ENCODE measurements at places on chromosomes 7 and 10.

DNA sequence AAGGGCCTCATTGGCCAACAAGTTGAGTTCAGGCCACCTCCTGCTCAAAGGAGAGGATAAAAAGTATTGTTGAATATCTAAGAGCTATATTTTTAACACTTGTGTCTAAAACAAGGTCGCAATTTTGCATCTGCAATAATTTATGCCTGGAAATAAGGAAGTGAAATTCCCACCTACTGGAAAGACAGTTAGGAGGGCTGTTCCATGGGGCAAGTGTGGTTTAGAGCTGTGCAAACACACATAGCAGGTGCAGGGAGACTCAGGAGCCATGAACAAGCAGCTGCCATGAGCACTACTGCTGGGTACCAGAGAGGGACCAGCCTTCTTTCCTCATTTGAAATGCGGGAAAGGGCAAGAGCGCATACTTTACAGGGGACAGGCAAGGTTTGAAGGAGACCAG is 35.5 kb upstream of the IKZF1 start:
- DNase-seq: no peak

GRCh38 chr10:70714951-70715350 is 42.6 kb downstream of the ADAMTS14 start:
- no peak for DNase-seq

GRCh38 chr10:122190176-122190943 is 80.7 kb upstream of the BTBD16 start:
- no peak for DNase-seq

DNA sequence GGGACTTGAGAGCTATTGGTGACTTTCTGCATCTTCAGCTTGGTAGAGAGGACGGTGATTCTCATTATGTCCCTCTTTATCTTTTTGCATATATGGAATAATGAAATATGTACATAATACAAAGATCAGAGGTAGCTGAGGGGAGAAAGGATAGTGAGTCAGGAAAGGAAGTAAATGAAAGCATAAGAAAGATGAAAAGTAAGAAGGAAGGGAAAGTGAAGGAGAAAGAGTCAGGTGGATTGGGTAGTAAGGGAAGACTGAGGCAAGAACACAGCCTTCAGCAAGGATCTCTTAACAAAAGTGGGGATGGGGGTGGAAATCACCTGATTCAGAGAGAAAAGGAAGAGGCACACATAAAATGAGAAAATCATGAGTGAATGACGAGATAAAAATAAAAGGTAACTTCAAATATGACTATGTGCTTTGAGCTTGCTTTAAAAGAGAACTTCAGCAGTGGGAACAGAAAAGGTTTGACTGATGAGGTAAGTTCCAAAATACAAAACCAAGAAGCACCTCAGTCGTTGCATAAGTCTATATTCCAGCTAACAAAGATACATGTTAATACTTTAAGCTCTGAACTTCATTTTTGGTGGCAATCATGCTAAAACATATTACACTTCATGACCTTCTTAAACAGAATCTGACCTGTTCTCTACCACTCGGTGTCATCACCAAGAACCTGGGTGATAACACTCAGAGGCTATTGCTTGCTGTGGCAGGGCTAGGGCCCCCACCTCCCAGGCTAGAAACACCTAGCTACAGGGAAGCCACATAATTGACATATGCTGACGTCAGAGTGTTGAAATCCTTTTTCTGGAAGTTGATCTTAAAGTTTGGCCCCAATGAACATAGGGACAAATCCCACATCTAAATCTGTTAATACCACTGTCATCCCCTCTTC is 32.9 kb downstream of the NRCAM start:
- no peak for DNase-seq

GRCh38 chr10:14686356-14686755 is 88.3 kb downstream of the FAM107B start:
- no peak for DNase-seq

- DNase-seq: no peak
These were observed 82.6 kb downstream of the PIP4K2A start for GRCh38 chr10:22631646-22632278.

- no peak for DNase-seq
These were observed 161.0 kb downstream of the TEX36 start for GRCh38 chr10:125521721-125522680.

DNA sequence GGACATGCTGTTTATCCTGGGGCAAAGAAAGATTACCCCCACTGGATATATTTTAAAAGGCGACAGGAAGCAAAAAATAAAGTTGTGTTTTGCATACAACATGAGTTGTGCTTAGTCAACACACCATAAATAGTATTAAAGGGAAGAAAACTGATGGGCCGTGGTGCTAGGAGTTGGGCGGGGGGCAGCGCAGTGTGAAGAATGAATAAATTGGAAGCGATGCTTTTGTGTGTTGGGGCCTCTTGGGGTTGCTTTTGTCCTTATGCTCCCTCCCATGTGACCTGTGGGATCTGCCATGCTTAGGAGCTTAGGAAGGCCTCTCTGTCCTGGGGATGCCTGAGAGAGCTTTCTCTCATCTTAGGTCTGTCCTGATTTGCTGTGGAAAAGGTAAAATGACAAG is 35.0 kb upstream of the AGR3 start:
- no peak for DNase-seq

DNA sequence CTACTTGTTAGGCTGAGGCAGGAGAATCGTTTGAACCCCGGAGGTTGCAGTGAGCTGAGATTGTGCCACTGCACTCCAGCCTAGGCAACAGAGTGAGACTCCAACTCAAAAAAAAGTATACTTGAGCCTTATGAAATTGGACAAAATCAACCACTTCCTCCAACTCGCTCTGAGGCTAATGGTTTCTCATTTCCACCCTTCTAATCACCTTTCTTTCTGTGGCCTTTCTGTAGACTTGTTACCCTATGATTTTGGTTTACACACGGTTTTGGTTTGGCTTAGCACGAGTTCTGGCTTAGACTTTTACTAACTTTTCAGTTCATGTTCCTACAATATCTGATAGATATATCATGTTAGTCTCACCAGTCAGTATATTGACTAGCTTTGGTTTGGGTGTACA is 152.0 kb downstream of the PHTF2 start:
- DNase-seq: no peak

DNA sequence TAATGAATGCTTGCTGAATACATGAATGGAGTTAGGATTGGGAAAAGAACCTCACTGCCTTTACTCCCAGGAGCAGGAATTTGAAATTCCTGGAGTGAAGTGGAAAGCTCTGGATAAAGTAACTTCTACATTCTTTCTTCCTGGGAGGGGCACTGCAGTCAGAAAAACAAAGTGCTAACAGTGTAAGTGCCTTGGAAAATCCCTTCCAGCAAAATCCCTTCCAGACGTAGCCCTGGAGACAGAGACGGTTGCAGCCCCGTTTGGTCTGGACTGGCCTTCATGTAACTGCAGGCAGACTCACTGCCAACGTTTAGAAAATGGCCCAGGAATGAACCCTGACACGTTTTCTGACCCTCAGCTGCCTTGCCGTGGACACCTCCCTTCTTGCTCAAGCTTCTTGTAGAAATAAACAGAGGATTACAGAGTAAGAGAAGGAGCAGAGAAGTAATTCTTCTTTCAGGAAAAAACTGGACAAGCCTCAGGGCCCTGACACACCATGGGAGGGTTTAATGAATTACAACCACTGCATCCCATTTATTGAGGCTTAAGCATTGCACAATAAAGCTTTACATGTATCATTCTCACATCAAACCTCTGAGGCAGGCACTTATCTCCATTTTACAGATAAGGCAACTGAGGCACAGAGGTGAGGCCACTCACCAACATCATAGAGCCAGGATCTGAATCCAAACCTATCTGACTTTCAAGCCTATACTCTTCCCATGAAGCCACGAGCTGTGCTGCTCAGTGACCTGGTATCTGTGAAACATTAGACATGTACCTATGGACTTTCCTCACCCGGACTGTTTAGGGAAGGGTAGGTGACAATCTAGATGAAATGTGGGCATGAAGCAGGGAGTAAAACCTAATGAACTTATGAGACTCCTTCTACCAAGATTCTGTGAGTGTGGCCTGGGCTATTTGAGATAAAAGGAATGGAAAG is 7.8 kb downstream of the ITPRIP start:
- no peak for DNase-seq

DNA sequence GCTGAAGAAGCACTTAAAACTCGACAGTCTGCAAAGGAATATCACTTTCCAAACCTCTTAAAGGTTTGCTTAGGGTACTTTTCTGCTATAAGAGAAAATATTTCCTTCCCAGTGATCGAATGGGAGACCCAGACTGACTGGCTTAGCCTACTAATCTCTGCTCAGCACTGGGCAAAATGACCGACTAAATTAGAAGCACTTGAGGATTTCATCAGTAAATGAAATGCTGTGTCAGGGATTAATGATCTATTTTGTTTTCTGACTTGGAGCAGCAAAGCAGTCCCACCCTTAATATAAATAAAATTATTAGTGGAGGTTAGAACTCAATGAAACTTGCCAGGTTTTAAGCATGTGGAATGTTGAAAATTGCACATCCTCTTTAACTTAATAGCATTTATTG is 411.6 kb downstream of the NEBL start:
- DNase-seq: no peak

DNA sequence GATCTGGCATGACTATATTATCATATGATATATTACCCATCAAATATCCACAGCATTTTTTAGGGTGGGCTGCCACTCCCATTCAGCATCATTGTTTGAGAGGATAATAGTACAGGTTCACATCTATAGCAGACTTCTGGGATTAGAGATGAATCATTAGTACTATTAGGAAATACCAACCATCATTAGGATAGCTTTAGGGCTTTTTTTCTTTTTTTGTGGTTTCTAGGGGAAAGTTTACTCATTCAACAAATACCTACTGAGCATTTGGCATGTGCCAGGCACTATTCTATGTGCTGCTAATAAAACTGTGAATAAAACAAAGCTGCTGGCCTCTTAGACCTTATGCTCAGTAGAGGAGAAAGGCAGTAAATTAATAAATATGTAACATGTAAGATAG is 40.6 kb downstream of the NHLRC2 start:
- DNase-seq: peak; percentile 19

GRCh38 chr7:30450240-30450982 is 28.2 kb downstream of the NOD1 start:
- DNase-seq: no peak

Measured in HS-5 (cell line).